ENCODE measurements at places on chromosomes 3 and 15.
A peak's percentile ranks its signal among the peaks of the same experiment; 100 is the strongest.

DNA sequence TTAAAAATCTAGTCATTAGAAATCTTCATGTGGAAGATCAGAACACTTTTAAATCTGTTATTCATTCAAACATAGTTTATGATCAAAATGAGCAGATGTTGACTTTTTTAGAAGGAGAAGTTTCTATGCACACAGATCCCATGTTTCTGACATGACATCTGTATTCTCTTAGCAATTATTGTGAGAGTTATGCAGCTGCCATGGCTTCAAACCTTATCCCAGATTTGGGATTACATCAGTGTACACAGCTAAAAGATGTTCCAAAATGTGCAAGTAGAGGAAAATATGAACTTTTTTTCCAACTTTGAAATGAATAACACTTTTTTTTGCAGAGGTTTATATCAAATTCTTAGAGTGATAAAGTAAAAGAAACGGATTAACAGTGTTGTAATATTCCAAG is 1166.9 kb downstream of the ZPLD1 start:
- DNase-seq, result no peak

DNA sequence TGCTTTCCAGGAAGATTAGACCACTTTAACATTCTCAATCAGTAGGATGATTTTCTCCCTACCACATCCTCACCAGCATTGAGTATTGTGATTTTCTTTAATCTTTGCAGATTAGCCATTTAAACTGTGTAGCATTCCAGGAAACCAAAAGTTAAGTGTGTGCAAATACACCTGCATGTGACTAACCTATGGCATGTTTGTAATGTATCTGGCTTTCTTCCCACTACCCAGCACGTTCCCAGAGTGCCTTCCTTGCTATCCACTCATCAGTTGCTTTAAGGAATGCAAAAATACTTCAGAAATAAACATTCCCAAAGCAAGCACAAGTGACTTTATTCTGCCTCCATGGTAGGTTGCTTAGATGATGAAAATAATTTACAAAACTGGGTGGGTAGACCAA is 74.2 kb downstream of the ATG7 start:
- no peak for DNase-seq

DNA sequence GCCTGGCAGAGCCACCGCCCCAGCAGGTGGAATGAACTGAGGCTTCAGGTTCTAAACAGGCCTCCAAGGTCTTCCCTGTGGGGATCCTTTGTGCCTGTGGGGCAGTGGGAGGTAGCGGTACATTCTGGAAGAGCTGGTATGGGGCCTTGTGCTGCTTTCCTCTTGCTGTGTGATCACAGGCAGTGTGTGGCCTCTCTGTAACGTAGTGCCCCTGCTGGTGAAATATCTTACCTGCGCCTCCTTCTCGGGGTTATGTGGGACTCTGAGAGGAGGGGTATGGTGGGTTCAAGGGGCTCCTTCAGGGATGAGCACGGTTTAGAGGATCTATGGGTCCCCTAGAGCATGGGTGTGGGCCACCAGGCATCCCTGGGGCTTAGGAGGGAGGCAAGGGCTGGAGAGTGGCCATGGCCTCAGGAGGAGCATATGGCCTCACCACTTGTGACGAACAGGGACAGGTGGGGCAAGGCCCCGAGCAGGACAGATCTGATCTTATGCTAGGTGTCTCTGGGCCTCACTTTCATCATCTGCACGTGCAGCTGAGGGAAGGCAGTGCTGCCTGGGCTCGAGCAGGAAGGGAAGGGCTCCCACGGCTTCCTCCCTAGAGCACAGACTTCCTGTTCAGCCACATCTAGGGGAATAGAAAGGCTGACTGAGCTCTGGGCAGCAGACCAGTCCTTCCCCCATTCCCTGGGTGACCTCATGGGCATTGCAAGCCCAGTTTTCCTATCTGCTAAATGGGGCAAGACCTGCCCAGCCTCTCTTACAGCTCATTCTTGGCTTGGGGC is 1.9 kb upstream of the ALS2CL start:
- no peak for DNase-seq

DNA sequence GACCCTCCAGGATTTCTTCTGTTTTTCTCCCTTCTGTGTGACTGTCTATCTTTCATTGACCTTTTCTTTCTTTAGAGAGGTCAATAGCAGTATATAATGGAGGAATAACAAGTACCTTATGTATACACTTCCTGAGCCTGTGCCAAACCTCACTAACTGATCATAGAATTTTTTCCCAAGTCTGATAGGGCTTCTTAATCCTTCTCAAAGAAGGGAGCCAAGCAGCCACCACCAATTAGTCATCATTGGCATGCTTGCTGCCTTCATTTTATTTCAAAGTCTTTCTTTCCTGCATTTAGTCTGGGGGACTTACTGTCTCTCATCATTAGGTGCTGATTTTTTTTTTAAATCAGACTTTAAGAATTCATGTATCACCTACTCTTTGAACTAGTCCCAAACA is 327.0 kb downstream of the FEZF2 start:
- no peak for DNase-seq

DNA sequence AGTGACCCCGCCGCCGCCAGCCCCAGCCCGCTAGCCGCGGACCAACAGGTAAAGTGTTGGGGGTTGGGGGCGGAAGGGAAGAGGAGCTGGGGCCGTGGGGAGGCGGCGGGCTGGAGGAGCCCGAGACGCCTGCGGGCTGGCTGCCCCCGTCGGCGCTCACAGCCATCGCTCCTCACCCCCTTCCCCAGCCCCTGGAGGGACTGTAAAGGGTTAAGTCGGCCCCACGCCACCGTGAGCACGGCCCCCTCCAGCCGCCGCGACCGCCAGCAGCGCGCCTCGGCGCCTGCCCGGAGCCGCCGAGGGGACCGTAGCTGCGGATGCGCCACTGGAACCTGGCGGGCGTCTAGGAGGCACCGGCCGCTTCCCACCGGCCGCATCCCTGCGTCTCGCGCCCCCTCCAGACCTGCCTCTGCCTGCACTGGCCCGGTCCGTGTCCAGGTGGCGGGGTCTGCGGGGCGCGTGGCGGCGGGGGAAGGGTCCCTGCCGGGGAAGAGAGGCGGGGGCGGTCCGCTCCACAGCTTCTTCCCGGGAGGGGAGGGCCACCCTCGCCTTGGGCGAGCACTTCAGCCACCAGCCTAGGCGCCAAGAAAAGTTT is 522 bp downstream of the MED12L start:
- peak; percentile 69 for DNase-seq

GRCh38 chr3:71495708-71496472 is 87.6 kb downstream of the FOXP1 start:
- DNase-seq, result no peak

DNA sequence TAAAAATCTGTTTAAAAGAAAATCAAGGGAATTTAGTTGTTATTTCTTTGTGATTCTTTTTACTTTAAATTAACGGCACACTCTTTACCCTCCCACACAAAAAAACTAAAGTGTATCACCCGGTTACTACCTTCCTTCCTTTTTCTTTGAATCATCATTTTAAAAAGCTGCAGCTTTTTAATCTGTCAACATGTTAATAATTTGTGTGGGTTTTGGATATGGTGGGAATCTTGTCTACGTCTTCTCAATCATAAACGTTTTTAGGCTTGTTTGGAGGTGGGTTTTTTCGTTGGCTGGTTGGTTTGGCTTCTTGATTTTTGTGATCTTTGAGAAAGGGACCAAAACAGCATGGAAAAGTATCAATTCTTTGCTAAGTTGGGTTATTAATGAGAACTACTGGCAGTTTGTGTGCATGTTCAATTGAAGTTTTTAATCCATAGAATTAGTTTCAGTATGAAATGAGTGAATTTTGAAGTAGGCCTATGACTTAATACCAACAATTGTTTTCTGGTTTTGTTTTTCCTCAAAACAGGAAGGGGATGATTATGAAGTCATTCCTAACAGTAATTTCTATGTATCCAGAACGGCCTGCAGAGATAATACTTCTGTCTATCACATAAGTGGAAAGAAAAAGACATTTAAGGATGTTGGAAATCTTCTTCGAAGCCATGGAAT is 4.5 kb downstream of the SMC4 start:
- no peak for DNase-seq

DNA sequence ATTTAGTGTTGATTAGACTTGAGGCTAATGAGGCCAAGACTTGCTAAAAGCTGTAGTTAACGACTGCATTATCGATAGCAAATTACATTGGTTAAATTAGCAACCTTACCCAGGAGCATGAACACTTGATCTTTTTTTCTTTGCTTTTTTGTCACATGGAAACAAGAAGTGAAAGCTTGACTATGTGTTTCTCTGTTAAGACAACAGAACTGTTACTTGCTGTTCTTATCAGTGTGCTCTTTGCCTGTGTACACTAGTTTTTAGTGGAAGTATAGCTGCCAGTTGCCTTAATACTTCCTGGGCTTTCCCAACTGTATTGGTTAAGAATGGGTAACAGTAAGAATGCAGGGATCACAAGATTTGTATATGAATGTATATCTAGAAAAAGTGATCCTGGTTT is 625.5 kb downstream of the NAALADL2 start:
- DNase-seq, result no peak

- DNase-seq, result no peak
These were observed 9.7 kb downstream of the ADAMTS9 start for GRCh38 chr3:64677961-64678716.
